ENCODE measurements at places on chromosomes 7 and 10.

GRCh38 chr10:106655165-106655564 lies 509.3 kb downstream of the SORCS1 start:
- DNase-seq, result no peak

- DNase-seq, result no peak
These were observed 53.1 kb downstream of the TEX36 start for GRCh38 chr10:125629758-125630376.

GRCh38 chr7:148276314-148277041 lies 314.1 kb upstream of the C7orf33 start:
- DNase-seq, result no peak

DNA sequence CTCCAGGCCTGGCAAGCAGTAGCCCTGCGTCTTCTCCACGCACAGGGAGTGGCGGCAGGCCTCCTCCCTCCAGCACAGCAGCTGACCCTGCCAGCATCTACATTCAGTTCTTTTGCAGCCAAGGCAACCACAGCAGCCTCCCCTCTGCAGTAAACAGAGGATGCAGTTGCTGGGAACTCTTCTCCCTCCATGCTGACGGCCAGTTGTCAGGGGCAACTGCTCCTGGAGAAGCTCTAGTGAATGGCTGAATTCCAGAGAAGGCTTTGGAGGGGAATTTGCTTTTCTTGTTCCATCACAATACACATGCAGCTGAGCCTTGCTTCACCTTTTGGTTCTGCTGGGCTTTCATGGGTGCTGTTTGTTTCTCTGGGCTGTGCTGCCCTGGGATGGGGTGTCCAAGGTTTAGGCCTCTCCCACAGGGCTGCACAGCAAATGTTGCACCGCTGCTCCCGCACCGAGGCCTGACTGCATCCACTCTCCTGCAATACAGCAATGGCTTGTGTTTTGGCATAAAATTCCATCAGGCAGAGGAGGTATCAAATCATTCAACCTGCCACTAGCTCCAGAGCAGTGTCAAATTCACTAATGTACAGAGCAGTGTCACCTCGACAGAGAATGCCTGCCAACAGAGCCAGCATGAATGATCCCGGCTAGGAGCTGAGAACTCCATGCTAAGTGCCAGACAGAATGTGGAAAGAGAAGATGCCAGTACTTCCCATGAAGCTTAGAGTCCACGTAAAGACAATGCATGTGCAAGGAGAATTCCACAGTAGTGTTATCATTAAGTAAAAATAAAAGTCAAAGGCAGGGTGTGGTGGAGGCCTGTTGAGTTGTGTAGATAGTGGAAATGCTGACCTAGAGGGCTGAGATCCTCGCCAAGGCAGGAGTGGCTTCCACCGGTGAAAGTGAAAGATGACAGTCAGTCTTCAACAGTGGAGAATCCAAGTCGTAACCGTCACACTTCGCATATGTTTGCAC lies 399.6 kb downstream of the DPP6 start:
- DNase-seq, result no peak

- no peak for DNase-seq
These were observed 79.6 kb downstream of the KIAA1217 start for GRCh38 chr10:24288581-24288980.

DNA sequence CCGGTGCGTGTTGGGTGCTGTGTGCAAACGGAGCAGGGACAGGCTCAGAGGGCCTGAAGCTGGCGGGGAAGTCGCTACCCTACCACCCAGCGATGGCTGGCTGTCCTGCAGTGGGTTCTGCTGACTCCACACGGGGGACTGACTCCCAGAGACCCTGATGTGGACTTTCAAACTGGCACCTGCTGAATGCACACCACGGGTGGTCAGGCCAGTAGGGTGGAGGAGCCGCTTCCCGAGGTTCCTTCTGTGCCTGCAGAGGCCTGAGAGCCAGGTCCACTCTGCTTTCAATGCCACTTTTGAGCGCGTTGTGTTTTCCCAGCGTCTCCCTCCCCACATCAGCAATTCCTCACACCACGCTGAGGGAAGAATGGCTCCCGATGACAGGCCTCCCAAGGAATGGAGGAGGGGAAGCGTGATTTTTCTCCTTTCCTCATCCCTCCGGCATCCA lies 135.3 kb downstream of the ADARB2 start:
- no peak for DNase-seq

- peak; percentile 32 for DNase-seq
These were observed 10.4 kb downstream of the CHST3 start for GRCh38 chr10:71974489-71975021.

- no peak for DNase-seq
These were observed 77.8 kb upstream of the ABI1 start for GRCh38 chr10:26938578-26938977.

DNA sequence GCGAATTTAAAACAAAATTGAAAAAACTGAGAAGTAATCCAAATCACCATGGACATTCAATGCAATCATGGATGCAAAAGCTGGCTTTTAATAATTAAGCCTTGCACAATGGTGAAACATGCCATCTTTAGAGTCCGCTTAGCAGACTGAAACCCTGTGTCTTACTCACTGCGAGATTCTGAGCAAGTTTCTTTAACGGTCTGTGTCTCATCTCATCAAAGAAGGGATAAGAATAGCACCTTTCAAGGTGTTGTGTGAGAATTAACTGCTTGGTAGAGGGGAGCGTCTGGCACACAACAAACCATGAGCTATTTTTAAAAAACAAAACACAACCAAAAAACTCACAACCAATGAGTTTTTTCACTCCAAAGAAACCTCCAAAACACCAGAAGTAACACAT lies 21.4 kb downstream of the ACBD7 start:
- no peak for DNase-seq

- no peak for DNase-seq
These were observed 253.0 kb upstream of the PPP2R2D start for GRCh38 chr10:131647789-131648188.

- DNase-seq, result no peak
These were observed 55.8 kb upstream of the CDCA7L start for GRCh38 chr7:22001345-22002004.

GRCh38 chr7:140033036-140033435 lies 29.7 kb downstream of the PARP12 start:
- no peak for DNase-seq

DNA sequence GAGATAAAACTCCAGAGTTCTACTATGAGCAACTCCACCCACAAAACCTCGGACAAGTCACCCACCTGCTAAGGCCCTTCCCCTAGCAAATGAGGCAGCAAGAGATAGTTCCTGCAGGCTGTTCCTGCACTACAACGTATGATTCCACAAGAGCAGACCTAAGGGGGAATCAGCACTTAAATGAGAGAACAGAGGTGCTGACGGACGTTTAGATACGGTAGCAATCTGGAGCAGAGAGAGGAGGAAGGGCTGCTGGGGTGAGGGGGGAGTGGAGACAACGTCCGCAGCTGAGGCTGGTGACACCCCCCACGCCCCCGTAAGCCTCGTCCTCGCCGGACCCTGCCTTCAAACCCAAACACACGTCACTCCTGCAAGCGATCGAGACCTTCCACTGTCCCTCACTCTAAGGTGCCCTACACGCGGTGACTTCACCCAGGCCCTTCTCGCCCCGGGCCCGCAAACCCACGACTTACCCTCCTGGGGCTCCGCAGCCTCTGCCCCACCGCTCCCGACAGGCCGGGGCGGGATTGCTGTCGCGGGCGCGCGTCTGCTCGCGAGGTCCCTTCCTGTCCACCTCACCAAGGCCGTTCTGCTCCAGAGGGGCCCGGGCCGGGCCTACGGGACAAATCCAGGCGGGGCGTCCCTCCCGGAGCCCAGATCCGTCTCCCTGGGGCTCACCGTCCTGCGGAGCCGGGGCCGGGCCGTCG lies 635 bp downstream of the ZNF12 start:
- DNase-seq, result peak; percentile 29

DNA sequence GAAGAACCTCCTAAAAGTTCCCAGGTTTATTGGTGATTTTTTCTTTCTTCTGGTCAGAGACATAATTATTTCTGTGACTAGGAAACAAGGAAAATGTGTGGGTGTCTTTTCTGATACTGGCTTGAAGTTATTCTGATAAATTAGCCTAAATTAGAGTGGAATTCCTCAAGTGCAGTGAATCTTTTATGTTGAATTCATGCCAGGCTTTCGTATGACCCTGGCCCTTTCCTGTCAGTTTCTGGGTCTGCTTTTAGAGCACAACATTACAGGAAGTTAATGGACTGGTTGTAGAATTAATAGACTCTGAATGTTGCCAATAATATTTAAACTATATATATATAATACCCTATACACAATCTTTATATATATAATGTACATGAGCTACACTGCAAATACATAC lies 230.6 kb upstream of the KIAA1217 start:
- no peak for DNase-seq

- DNase-seq, result no peak
These were observed 62.0 kb downstream of the SLIT1 start for GRCh38 chr10:97123765-97124164.

DNA sequence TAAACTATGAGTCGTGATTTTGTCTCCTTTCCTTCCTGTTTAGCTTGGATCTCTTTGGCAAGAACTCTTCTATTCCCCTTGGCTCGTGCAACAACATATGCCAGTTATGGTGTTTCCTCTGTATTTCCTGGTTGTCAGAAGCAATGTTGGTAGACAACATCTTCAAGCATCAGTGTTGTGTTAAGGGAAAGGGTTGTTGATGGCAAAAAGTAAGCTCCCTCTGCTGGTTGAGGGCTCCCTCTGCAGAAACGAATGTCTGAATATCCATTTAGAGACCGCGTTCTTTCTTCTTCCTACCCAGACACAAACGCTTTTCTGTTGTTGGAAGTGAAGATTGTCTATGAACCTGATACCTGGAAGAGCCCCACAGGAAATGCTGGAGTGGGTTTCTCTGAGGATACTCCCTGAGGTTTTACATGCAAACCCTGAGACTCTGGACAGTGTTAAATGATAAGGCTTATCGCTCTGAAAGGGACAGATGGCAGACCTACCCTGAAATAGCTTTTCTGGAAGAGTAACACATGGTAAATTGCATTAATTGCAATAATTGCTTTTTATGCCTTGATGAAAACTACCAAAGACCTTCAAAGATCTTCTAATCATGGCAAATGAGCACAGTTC lies 23.5 kb upstream of the C1QL3 start:
- DNase-seq, result no peak

GRCh38 chr7:12802070-12802469 lies 114.6 kb downstream of the ARL4A start:
- DNase-seq, result no peak

- DNase-seq, result no peak
These were observed 406.4 kb upstream of the ETV1 start for GRCh38 chr7:14395860-14396259.

- DNase-seq, result no peak
These were observed 520.6 kb downstream of the GALNT17 start for GRCh38 chr7:71652510-71652909.

- no peak for DNase-seq
These were observed 33.0 kb upstream of the PLXNA4 start for GRCh38 chr7:132609222-132609621.

DNA sequence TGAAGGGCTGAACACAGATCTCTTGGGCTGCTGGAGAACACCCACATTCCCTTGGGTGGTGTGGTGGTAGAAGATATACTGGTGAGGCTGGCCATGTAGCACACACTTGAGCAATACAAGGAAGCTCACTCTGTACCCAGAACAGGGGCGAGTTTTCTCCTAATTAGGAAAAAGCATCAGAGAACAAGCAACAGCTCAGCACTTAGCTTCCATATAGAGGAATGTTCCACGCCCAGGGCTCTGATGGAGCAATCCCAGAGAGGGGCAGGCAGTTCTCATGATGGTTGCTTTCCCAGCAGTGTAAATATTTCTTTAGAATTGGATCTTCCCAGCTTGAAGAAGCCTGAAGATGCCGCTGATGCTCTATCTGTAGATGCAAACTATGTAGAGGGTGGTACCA lies 21.0 kb upstream of the PNLIP start:
- no peak for DNase-seq

DNA sequence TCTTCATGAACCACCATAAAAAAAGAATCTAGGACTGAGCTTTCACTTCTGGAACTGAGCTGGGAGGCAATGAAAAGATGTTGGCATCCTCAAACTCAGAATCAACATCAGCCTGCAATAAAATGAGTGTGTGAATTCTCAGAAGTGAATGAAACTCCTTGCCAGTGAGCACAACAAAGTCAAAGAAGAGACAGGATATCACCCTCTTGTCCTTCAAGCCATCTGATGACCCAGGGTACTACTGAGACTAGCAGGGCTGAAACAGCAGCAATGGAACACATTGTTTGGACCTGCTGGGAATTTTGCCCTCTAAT lies 13.0 kb downstream of the SLC25A13 start:
- no peak for DNase-seq

- no peak for DNase-seq
These were observed at the start of gene KCP for GRCh38 chr7:128910569-128910945. TSS of gene KCP (minus strand) at chr7:128910709. CDS start at chr7:128910676, 33 bp downstream.

DNA sequence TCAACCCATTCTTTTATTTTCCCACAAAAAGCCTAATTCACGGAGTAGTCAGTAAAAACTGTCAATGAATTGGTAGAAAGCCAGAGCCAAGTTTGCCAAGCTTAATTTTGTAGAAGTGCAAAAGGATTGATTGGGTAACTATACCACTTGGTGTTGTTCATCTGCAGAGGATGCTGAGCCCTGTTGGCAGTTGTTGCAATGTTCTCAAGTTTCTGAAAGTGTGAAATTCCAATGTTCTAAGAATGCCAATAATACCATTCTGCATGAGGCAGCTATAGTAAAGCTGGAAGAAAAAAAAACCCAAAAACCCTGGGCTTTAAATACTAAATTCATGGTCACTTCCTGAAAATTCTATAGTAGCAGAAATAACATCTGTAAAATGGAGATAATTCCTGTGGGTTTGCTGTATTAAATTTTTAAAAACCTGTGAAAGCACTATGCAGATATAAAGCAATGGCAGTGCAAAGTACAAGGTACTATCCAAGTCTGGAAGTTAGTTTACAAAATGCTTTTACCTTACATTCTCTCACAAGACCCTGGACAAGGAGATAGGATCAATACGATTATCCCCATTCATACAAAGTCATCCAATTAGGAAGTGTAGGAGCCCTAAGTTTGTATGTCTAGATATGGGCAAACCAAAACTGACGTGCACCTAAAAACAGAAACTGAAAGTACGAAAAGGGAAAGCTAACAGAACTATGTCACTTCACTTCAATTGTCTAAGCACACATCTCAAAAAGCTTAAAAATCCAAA lies 6.0 kb upstream of the PON1 start:
- DNase-seq, result no peak

- no peak for DNase-seq
These were observed 66.2 kb upstream of the MXI1 start for GRCh38 chr10:110141185-110141584.

GRCh38 chr7:143205560-143206293 lies 16.1 kb upstream of the TAS2R40 start:
- no peak for DNase-seq

GRCh38 chr7:116742641-116743040 lies 70.6 kb downstream of the MET start:
- no peak for DNase-seq

GRCh38 chr10:78890506-78890905 lies 178.3 kb upstream of the ZMIZ1 start:
- DNase-seq, result no peak

All from stimulated activated effector memory CD8-positive, alpha-beta T cell treated with anti-CD3 and anti-CD28 coated beads, Interleukin-12 subunit alpha, Interleukin-12 subunit beta, amount 100 ng/mL, for 72 hours (primary cell).